ENCODE measurements at places on chromosomes 2 and 18.

DNA sequence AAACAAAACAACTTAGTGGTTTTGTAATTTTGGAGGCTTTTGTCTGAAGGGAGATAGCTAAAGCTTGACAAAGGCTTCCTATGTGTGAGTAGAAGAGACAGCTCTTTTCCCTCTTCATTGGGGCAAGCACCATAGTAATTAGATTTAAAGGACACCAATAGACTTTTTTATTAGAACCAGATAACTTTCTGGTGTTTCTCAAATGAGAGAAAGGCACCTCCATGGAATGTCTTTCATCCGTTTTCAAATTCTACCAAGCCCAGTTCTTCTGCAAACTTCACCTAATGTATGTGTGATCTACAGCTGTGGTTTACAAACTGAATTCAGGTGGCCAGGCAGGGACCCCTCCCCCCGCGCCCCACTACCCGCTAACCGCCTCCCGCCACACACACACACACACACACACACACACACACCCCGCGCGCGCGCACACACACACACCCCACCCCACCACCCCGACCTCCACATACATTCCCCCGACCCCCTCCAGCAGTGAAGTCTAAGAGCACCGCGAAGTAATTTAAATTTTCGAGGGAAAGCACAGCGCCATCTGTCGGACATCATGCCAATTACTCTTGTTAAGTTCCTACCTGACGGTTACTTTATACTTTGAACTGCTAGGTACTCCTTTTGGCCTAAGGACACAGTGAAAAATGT lies 31.6 kb upstream of the PPP1R1C start:
- DNase-seq: peak; percentile 58

- DNase-seq: peak; percentile 29
Observed at GRCh38 chr2:26848336-26849055, 564 bp downstream of the DPYSL5 start.

DNA sequence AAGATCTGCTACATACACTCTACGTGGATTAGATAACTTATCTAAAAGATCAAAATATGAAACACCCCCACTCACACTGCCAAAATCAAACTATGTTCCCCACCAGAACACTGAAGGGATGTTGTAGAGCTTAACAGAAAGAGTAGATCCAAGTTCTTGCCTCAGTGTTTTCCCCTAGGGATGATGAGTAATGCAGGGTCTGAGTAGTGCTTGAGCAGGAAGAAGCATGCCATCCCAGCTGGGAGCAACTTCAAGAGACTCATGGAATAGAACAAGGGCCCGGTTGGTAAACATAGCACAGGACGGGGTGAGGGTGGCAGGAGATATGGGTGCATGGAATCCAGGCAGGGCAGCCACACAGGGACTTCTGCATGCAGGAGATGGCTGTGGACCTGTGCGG lies 74.3 kb downstream of the SNTG2 start:
- DNase-seq: no peak

DNA sequence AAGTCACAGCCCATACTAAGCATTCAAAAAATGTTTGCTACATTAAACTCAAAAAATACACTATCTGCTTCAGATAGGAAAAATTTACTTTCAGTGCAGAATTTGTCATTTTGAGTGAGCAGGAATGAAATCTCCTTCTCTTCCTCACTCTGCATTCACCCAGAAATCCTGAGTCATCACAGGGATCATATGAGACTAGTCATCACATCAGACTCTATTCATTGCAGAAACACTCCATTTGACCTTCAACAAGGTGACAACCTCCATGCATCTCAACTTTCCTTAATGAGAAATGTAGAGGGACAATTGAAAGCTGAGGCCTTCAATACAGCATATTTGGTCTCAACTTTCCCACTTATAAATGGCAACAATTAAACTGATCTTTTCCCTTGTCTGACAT lies 130.4 kb upstream of the CYP26B1 start:
- no peak for DNase-seq

GRCh38 chr2:138665937-138666336 lies 114.3 kb downstream of the NXPH2 start:
- no peak for DNase-seq

DNA sequence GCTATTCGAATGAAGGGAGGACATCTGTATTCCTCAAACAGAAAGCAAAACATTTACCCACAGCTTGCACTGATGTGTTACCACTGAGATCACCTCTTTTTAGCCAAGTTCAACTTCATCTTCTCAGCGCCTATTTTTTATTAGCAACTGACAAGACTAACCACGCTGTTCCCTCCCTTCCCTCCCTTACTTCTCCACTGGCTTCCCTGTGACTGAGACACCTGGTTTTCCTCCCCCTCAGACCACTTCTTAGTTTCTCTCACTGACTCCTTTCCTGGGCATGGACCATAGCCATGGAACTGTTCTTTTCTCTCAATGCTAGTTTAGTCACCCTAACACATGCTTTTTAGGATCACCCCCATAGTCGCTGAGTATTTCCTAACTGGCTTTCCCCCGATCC lies 3.3 kb downstream of the L3MBTL4 start:
- no peak for DNase-seq

- DNase-seq: no peak
Observed at GRCh38 chr18:24975496-24976372, 376.2 kb downstream of the ZNF521 start.

GRCh38 chr2:28736034-28736433 lies 15.6 kb upstream of the PPP1CB start:
- DNase-seq: no peak

DNA sequence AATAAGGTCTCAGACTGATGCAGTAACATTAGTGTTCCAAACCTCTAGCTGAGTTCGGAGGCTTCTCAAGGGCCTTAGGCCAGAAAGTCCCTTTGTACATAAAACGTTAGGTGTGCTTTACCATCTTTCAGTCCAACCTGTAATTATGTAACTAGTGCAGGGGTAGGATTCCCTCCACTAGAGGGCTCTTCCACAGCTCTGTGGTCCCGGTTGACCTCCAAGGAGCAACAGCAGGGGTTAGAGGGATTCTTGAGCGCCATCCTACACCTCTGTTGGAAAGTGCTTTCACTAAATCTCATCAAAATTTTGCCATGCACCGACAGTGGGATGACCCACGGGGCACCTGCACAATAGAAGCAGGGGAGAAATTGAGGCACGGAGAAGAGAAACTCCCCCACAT lies 155.8 kb upstream of the LRP1B start:
- no peak for DNase-seq

DNA sequence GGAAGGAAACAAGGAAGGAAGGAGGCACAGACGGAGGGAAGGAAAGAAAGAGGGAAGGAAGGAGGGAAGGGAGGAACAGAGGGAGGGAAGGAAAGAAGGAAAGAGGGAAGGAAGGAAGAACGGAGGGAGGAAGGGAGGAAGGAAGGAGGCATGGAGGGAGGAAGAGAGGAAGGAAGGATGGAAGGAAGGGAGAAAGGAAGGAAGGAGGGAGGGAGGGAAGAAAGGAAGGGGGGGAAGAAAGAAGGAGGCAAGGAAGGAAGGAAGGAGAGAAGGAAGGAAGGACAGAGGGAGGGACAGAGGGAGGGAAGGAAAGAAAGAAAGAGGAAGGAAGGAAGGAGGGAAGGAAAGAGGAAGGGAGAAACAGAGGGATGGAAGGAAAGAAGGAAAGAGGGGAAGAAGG lies 7.6 kb upstream of the ACOXL start:
- DNase-seq: no peak

DNA sequence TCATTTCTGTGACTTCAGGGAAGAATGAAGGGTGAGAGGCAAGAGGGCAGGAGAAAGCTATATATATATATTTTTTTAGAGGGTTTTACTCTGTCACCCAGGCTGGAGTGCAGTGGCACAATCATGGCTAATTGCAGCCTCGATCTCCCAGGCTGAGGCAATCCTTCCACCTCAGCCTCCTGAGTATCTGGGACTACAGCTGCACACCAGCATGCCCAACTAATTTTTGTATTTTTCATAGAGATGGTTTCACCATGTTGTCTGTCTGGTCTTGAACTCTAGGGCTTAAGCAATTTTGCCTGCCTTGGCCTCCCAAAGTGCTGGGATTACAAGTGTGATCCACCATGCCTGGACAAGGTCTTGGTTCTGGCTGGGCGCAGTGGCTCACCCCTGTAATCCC lies 3.4 kb downstream of the ATIC start:
- DNase-seq: no peak

DNA sequence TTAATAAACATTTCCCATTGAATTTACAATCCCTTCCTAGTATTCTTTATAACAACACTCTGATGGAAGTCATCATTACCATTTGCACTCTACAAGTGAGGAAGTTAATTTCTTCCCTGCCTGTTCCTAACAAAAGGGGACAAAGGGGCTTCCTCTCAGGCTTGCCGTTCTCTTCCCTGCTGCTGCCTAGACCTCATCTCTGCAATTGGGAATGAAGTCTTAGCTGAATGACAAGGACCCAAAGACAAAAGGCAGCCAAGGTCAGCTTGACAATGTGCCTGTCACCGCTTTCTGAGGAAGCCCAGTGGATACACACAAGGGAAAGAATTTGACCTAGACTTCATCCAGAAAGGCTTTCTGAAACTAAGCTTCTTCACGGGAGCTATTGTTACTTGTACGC lies 416.4 kb downstream of the CMPK2 start:
- no peak for DNase-seq

- no peak for DNase-seq
Observed at GRCh38 chr18:4450065-4450658, 4.9 kb downstream of the DLGAP1 start.

GRCh38 chr2:66929632-66930338 lies 467.3 kb upstream of the ETAA1 start:
- DNase-seq: no peak

DNA sequence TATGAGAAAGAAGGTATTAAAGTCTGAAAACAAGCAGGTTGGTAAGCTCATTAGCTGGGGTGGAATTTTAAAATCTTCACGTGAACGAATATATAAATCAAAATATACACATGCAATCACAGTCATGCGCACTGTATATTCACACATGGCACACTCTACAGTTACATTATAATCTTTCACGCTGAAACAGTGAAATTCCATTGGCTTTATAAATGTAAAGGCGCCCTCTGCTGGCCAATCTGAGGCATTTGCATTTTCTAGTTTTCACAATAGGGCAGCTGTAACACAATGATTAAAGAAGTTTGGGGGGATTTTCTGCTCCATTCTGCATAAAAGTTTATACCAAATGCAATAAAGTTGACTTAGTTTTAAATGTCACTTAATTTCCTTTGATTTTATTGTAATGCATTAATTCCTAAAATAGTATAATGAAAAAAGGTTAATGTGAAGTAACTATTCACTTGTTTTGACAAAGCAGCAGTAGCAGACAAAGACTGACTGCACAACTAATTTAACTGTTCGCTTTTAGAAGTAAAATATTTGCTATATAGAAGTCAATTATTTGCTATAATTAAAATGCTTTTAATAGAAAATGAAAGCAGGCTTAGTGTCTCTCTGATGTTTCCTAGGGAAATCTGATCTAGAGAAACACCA lies 17.2 kb downstream of the IFIH1 start:
- DNase-seq: peak; percentile 42

GRCh38 chr2:152740743-152741328 lies 22.4 kb downstream of the ARL6IP6 start:
- DNase-seq: no peak

DNA sequence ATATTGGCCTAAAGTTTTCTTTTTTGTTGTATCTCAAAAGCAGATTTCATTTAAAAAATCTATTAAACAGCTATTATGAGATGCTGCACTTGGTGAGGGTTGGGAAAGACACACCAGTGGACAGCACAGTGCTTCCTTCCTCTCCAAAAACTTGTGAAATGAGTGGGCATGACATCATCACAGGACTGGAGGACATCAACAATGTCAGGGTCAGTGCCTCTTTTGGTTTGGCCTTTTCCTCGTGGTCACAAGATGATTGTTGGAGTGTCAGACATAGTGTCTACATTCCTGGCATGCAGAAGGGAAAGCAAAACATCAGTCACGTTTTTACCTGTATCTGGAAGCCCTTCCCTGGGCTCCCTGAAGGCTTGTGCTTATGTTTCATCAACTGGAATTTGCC lies 49.6 kb downstream of the IL1R2 start:
- DNase-seq: no peak

- DNase-seq: no peak
Observed at GRCh38 chr18:3494245-3494526, 44.2 kb downstream of the TGIF1 start.

GRCh38 chr2:238281826-238282480 lies 6.5 kb downstream of the PER2 start:
- no peak for DNase-seq

GRCh38 chr2:130949954-130950353 lies 113.2 kb downstream of the ARHGEF4 start:
- no peak for DNase-seq

DNA sequence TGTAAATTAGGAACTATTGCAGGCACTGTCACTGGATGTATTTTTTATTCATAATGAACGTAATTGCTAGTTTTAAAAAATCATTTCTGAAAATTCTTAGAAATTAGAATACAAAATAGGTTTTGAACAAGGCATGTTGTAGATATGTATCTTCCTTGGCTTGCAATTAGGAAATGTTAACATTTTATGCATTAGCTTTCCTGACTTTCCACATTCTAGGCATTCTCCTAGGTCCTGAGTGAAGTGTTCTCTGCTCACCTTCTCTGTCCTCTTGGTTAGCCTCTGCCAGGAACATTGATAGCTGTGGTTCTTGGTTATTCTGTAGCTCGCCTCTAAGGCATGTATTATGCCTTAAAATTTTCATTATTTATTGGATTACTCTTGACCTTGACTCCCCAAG lies 130.3 kb downstream of the FHOD3 start:
- no peak for DNase-seq

DNA sequence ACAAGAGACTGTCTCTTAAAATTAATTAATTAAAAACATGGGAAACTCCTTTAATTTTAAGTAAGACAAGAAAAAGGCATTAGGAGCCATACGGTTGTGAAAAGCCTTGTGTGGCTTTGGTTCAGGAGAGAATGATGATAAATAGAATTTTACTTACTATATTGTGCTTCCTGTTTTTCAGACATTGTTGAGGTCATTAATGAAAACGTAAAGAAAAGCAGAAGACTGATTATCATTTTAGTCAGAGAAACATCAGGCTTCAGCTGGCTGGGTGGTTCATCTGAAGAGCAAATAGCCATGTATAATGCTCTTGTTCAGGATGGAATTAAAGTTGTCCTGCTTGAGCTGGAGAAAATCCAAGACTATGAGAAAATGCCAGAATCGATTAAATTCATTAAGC lies 10.7 kb upstream of the IL1RL2 start:
- no peak for DNase-seq

- DNase-seq: no peak
Observed at GRCh38 chr2:171402906-171403580, 30.7 kb downstream of the METTL8 start.

All from activated naive CD4-positive, alpha-beta T cell treated with anti-CD3 and anti-CD28 coated beads, Interleukin-2, amount 50 U/mL, for 16 hours (primary cell).